ENCODE measurements at places on chromosomes 2 and 18.

DNA sequence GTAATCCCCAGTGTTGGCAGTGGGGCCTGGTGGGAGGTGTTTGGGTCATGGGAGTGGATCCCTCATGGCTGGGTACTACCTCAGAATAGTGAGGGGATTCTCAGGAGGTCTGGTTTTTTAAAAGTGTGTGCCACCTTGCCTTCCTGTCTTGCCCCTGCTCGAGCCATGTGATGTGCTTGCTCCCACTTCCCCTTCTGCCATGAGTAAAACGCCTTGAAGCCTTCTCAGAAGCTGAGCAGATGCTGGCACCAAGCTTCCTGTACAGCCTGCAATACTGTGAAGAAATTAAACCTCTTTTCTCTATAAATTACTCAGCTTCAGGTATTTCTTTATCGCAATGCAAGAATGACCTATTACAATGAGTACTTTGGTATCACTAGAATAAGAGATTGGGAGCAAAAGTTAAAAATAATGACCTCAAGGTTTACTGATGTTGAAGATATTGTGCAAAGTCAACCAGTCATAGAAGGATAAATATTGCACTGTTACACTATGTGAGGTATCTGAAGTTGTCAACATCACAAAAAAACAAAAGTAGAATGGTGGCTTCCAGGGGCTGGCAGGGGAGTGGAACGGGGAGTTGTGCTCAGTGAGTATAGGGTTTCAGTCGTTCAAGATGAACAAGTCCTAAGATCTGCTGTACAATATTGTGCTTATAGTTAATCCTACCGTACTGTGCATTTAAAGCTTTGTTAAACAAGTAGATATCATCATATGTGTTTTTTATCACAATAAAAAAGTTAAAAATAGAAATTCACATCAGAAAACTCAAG is 938.3 kb upstream of the CNTNAP5 start:
- no peak for DNase-seq

- DNase-seq = no peak
Observed at GRCh38 chr2:124704071-124704925, 679.2 kb downstream of the CNTNAP5 start.

DNA sequence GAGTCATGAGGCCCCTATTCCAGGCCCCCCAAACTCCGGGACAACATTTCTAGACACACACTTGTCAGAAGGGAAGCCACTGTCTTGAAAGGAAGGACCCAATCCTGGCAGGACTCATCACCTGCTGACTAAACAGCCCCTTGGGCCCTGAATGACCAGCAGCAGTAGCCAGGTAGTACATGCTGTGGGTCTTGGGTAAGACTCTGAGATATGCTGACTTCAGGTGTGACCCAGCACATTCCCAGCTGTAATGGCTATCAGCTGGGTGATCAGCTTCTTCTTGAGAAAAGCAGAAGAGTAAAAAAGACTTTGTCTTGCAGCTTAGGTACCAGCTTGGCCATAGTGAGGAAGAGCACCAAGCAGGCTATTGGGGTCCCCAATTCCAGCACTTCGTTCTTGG is 35.6 kb downstream of the CLHC1 start:
- no peak for DNase-seq

- DNase-seq = no peak
Observed at GRCh38 chr2:20597860-20598183, 53.1 kb downstream of the HS1BP3 start.

DNA sequence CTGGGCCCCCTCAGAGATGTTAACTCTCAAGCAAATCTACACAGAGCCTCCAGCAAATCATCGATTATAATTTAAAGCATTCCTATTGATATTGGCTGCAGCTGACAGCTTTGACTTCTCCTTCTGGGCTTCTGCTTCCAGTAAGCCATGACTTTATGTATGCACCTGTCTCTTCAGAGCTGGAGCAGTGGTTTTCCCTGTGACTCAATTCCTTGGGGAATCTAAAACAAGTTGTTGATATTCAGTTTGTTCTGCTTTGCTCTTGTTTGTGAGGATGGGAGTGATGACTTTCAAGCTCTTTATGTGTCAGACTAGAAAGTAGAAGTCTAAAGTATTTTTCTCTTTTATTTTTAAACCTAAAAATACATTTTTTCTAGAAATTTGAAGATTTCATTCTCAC is 45.1 kb upstream of the TNP1 start:
- DNase-seq = no peak

DNA sequence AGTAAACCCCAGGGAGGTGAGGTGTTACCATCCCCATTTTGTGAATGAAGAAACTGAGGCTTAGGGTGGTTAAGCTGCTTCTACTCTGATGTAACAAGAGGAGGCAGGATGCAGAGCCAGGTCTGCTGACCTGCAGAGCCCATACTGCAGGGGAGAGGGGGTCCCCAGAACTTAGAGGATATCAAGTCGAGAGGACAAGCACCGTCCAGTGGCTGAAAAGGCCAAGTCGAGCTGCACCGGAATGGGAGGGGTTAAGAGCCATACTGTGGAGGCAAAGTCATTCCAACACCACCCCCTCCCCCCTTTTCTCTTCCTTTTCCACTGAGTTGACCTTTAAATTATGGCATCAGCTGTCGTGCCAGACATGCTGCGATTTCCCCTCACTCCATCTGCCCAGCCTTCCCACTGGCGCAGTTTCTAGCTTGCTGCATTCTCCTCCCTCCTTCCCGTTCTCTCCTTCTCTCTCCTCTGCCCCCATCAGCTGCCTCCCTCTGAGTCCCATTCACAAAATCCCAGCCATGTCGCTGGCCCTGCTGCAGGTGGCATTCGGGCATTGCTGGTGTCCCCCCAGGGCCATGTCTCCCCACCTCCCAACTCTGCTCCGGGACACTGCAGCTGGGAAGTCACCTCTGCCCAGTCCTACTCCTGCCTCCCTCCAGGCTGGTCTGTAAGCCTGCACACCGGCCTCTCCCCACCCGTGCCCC is 346.9 kb downstream of the DYSF start:
- DNase-seq = no peak

GRCh38 chr18:41096504-41096903 is 858.5 kb upstream of the PIK3C3 start:
- peak; percentile 25 for DNase-seq

DNA sequence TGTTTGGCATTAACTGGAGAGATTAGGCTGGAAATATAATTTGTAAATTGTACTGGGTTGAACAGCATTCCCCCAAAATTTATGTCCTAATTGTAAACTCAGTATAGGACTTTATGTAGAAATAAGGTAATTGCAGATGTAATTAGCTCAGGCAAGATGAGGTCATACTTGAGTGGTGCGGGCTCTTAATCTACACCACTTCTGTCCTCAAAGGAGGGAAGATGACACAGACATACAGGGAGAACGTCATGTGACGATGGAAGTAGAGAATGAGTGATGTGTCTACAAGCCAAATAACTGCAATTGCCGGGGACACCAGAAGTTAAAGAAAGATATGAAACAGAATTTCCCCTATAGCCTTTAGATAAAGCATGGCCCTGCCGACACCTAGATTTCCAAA is 1501.1 kb upstream of the PIK3C3 start:
- no peak for DNase-seq

GRCh38 chr2:66897691-66898150 is 462.8 kb downstream of the MEIS1 start:
- DNase-seq = no peak

DNA sequence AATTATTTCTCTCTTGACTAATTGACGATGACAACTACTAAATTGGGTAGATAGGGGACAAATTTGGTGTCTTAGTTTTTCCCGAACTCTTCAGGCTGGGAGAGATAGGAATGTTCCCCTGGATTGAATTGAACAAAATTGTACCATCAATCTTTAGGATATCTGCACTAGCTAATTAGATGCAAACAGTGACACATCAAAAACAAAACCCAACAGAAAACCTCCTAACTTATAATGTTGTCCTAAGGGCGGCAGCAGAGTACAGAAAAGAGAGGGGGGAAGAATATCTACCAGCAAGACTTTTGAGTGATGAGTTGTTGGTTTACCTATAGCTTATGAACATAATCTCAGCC is 342.9 kb downstream of the INSIG2 start:
- DNase-seq = peak; percentile 59

GRCh38 chr2:235605312-235606003 is 111.6 kb downstream of the AGAP1 start:
- DNase-seq = no peak

DNA sequence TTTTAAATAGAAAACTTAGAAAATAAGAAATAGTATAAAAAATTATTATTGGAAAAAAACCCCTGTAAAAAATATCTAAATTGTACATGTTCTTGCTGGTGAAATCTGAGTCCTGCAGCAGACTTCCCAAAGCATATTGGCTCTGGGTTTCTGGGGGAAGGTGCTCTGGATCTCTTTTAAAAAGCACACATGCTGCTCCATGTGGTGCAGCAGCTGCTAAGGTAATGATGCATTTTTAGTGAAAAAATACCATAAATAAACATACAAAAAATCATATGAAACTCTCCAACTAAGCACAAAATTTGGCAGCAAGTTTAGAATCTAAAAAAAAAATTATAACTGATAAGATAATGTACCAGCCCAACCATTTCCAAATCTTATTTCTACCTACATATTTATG is 216.5 kb downstream of the GPD2 start:
- DNase-seq = no peak

DNA sequence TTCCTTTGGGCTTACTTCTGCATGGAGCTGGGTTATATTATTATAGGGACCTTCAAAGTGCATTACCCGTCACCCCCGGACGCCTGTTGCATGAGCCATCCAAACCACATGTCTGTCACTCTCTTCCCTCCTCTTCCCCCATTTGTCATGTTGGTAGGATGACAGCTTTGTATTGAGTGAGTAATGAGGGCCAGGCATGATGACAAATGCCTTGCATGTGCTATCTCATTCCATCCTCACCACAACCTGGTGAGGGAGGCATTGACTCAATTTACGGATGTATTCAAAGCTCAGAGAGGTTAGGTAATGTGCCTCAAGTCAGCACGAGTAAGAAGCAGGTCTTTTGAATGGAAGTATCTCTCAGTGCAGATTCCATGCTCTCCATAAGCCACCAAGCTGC is 510.5 kb upstream of the TNP1 start:
- peak; percentile 17 for DNase-seq

DNA sequence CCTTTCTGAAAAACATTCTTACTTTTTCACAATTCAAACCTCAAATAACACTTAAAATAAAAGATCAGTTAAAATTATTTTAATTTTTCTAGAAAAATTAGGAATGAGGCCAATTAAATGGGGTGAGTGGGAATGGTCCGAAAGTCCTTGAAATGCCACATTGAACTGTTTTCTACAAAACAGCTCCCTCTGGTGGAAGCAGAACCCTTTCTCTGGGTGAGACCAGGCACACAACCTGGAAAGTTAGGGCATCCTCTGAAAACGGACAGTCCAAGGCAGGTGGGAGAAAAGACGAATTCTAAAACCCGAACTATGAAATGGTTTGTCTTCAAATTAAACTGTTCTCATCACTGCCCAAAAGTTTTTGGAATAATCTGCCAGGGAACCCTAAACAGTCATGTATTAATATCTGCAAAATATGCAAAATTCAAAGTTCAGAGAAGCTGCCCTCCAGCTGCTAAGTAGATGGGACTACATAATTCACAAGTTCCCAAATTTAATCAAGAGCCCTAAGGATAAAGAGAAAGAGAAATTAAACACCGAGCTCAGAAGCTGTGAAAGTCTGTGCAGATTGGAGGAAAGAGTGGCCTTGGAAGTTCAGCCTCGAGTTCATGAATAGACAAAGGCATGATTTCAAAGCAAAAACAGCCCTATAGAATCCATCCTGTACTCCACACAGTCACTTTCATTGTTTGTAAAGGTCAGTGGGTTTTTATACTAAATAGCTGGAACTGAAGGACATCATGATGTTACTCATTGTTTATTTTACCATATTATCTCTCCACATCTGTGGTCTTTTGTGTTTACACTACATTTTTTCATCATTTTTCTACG is 108.3 kb downstream of the PIEZO2 start:
- DNase-seq = peak; percentile 87

GRCh38 chr2:98560256-98560771 is 48.0 kb downstream of the COA5 start:
- DNase-seq = peak; percentile 77

DNA sequence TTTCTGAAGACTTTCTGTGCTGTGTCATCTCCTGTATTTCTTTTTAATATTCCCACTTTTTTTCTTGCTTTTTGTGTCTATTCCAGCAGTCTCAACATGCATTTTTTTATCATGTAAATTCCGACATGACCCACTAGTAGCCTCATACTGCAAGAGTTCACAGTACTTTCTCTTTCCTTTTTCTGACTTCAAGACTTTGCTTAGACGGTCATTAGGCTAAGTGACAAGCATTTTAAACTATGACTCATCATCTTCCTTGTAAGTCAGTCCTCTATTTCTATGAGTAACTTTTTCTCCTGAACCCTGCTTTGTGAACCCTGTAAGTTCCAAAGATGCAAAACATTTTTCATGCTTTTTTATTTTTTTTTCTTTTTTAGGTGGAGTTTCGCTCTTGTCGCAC is 381.2 kb downstream of the TXNL1 start:
- peak; percentile 90 for DNase-seq

- DNase-seq = peak; percentile 51
Observed at GRCh38 chr2:74029714-74030397, 45.1 kb downstream of the TET3 start.

- peak; percentile 6 for DNase-seq
Observed at GRCh38 chr2:31762085-31762484, 181.3 kb upstream of the SRD5A2 start.

GRCh38 chr2:41912776-41913175 is 135.0 kb upstream of the PKDCC start:
- no peak for DNase-seq

DNA sequence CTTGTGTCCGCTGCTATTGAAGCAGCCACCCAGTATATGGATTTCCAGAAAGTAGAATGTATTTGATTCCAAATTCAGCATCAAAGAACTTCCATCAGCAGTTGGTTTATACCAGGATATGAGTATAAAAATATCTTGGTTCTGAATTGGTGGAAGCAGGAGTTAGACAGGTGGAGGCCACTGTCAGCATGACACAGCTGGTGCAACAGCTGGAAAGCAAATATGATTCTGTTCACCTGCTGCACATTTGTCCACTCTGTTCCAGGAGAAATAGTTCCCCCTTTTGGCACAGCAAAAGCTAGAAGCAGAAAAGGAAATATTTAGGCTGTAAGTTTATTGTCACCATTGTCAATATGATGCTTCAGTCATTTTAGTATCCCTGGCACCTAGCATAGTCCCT is 41.2 kb downstream of the KIAA2012 start:
- peak; percentile 22 for DNase-seq

DNA sequence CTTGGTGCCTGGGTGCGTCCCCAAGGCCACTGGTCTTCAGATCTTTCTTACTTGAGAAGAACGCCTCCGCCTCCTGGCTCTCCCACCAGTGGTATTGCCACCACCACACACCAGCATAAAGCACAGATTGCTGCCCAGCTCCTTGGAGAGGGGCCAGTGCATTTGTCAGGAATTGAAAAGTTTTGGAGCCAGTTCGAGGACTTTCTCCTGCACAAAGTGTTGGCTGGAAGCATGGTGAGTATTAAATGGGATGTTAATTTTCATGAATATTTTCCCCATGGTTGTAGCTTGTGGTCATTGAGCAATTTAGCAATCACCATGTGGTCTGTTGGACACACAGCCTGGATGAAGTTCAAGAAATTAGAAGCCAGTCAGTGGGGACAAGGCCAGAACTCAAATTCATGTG is 684.6 kb upstream of the FANCL start:
- no peak for DNase-seq
